HepG2 (cell line): ENCODE measurements at places on chromosomes 1 and 21.

DNA sequence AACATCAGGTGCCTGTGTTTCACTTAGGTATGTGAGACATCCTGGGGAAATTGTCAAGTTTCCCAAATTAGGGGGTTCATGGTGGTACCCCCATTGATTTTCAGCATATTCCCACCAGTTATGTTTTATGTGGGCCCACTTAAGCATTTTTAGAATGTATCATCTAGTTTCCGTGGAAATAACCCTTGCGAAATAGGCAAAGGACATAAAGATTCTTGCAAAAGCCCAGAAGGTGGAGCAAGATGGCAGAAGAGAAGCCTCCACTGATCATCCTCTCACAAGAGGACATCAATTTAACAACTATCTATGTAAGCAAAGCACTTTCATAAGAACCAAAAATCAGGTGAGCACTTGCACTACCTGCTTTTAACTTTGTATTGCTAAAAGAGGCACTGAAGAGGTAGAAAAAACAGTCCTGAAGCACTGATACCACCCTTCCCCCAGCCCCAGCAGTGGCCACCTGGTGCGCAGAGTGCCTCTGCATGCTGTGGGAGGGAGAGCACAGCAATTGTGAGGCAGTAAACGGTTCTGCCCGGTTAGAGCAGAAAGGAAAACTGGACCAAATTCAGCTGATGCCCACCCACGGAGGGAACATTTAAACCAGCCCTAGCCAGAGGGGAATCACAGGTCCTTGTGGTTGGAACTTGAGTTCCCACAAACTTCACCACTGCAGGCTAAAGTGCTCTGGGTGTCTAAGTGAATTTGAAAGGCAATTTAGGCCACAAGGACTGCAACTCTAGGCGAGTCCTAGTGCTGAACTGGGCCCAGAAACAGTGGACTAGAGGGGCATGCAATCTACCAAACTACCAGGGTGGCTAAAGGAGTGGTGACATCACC lies 23.2 kb downstream of the MCOLN2 start:
- DNase-seq = no peak

DNA sequence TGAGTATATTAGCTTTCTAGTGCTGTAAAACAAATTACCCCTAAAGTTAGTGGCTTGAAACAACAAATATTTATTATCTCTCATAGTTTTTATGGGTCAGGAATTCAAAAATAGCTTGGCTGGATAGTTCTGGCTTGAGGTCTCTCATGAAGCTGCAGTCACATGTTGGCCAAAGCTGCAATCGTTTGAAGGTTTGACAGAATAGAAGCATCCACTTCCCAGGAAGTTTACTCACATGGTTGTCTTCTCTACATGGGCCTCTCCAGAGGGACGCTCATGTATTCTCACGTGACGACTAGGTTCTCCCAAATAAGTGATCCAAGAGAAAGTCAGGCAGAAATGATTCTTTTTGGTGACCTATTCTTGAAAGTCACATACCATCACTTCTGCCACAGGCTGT lies 99.1 kb downstream of the NIBAN1 start:
- no peak for DNase-seq

GRCh38 chr21:39576518-39577128 lies 36.1 kb upstream of the B3GALT5 start:
- no peak for DNase-seq

- no peak for DNase-seq
Measured at GRCh38 chr1:208272311-208272710, 28.1 kb upstream of the PLXNA2 start.

GRCh38 chr21:45209046-45209445 lies 78.6 kb downstream of the POFUT2 start:
- DNase-seq = no peak

DNA sequence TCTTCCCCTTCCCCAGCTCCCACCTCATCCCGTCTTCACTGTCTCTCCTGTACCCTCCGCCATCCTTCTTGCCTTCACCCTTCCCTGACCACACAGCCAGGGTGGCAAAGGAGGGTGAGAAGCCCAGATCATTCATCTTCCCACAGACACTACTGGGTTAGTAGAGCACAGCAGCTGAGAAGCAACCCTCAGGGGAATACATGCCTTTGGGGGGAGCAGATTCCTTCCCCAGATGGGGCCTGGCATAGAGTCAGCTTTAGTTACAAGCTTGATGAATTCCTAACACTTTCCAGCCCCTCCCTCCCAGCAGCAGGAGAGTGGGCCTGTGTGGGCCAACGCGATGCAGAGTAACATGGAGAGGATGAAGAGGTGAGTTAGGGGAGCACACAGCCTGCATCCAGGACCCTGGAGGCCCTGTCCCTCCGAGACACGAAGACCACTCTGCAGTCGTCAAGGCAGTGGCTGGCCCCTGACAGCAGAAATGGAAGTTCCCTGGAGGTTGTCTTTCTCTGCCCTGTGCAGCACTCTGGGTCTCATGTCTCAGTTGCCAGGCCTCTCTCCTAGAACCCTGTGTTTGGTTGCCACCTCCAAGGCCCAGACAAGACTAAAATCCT lies 8.8 kb upstream of the BTG2 start:
- no peak for DNase-seq

DNA sequence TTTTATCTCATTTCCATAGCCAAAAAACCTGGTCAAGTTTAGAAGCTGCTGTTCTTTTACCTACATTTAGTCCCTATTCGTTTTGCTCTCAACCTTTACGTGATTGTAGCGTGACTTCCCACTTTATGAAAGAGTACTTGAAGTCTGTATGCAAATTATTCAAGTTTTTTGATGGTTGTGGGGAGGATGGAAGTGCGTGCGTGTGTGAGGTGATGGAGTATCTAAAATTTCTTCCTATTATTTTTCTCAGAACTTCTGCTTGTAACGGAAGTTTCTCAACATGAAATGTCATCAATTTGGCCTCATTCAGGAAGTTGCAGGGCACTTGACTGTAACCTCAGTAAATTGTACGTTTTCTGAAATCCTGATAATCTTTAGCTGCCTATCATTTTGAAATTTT lies 64.0 kb downstream of the SAMSN1 start:
- no peak for DNase-seq

GRCh38 chr1:54714881-54715492 lies 674 bp upstream of the TTC4 start:
- no peak for DNase-seq

DNA sequence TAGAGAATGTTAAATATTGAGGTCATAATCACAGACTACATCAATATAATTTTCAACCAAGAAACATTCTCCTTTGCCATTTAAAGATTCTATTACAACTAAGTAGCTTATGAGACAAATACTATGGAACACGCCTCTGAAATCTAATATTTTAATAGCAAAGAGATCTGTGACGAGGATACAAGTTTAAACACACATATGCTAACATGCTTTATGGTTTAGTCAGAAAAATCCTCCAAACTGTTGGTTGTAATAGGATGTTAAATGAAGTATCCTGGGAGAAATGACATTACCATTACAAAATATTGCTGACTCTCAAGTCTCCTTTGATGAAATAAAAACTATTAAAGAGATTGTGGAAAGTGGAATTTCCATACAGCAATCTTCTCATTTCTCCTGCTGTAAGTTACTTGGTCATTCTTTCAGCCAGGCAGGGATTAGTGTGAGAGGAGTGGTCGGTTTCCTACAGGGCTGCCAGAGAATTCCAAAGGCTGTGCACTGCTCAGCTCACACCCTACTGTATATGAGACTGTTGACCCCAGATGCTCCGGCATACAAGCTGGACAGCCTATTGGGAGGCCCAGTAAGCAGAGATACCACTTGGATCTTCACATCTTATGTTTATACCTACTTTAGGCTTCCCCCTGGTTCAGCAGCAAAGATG lies 26.6 kb downstream of the SCYL3 start:
- DNase-seq = no peak

DNA sequence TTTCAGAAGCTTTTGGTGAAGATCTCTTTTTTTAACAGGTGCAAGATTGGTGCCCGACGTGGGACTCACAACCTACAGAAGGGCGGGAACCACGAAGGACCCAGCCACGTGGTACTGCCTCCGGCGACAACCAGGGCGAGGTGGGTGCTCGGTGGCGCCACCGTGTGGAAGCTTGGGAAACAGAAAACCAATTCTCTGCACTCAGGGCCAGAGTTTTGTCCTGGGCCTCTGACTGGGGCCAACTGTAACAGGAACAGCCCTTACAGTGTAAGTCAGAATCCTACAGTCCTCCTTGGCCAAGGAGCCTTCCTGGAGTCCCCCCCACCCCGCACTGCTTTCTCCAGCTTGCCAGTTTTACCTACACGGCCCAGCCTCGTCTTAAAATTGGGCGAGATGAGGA lies 11.6 kb upstream of the S100A7A start:
- DNase-seq = peak; percentile 11

- no peak for DNase-seq
Measured at GRCh38 chr1:81920245-81920740, 119.6 kb downstream of the ADGRL2 start.

- DNase-seq = no peak
Measured at GRCh38 chr1:2610036-2610959, 22.5 kb downstream of the MMEL1 start.

DNA sequence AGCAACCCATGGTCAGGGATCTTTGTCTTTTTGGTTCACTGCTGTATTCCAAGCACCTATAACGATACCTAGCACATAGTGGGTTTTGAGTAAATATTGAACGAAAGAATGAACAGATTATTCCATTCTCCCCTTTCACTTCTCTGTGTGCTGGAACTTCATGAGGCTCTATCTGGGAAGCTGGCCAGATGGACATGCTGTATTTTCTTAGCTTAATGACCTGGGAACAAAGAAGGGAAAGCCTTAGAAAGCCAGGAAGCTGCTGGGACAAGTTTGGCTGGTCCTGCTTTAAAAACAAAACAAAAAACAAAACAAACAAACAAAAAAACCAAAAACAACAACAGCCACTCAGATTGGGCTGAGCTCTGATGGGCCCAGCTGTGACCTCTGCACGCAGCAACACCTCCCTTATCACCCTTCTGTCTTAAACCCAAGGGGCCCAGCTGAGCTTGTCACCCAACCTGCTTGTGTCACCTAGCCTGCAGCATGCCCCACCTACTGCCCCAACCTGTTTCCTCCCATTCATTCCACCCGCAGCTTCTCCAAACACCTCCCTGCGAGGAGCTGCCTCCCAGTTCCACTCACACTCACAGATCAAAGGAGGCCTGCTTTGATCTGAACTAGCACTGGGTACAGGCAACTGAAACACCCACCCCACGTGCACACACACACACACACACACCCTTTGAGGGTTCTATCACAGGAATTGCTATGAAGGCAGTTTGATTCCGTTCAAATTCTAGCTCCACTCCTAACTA lies 37.1 kb downstream of the SLC30A1 start:
- peak; percentile 25 for DNase-seq

DNA sequence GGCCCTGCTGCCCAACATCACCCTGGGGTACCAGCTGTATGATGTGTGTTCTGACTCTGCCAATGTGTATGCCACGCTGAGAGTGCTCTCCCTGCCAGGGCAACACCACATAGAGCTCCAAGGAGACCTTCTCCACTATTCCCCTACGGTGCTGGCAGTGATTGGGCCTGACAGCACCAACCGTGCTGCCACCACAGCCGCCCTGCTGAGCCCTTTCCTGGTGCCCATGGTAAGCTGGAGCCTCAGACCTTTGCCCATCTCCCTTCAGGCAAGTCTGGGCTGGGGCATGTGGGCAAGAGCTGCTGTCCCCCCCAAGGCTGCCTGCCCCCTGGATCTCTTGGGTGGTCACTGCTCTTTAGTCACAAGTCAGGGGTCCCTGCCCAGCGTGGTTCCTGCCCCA lies 8.8 kb upstream of the ZBTB48 start:
- no peak for DNase-seq

- DNase-seq = no peak
Measured at GRCh38 chr1:190578526-190578925, 100.9 kb upstream of the BRINP3 start.

DNA sequence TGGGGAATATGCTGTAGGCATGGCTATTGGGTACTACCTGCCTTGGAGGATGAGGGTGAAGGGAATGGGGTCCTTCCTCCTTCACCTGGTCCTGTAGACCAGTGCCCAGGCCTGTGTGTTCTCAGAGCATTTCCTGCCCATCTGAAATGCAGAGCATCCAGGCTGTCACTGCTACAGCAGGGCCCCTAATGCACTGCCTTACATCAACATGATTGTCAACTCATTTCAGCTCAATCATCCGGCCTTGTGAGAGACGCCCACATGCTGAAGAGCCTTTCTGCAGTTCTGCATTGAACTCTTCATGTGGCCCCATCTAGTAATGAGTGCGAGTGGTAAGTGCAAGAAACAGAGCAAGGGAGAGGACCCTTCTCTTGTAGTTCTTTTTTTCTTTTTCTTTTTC lies 39.8 kb upstream of the SRP9 start:
- no peak for DNase-seq

- peak; percentile 88 for DNase-seq
Measured at GRCh38 chr21:25997788-25998611, 172.6 kb downstream of the APP start.

DNA sequence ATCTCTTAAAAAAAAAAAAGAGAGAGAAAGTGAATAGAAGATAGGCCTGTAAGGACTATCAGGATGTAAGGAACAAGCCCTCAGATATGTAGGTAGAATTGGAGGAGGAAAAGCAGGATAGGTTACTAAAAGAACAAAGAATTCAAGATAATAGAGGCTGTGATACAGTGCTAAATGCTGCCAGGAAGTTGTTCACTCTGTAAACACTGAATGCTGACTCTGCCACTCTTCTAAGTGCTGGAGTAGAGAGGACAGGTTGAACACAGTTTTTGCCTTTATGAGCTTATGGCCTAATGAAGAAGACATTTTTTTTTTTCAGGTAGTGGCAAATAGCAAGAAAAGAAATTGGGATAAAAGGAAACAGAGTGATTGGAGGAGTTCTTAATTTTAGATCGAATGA lies 90.6 kb upstream of the ZNF678 start:
- no peak for DNase-seq

- no peak for DNase-seq
Measured at GRCh38 chr1:226082959-226083301, 20.4 kb downstream of the H3-3A start.

- no peak for DNase-seq
Measured at GRCh38 chr1:87334351-87335174, 5.9 kb downstream of the LMO4 start.

DNA sequence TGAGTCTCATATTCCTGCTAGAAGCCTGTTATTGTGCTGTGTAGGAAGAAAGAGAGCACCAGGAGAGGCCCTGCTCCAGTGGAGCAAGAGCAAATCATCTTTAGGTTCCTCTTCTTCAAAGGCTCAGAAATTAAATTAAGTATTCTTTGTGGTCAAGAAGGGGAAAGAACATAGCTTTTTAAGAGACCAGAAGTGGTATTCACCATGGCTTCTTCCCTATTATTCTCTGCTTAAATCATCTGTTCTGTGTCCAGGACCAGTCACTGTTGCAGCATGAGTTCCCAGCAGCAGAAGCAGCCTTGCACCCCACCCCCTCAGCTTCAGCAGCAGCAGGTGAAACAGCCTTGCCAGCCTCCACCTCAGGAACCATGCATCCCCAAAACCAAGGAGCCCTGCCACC lies 1.1 kb downstream of the SPRR1B start:
- DNase-seq = no peak
